ENCODE measurements at places on chromosomes 1 and 21.

DNA sequence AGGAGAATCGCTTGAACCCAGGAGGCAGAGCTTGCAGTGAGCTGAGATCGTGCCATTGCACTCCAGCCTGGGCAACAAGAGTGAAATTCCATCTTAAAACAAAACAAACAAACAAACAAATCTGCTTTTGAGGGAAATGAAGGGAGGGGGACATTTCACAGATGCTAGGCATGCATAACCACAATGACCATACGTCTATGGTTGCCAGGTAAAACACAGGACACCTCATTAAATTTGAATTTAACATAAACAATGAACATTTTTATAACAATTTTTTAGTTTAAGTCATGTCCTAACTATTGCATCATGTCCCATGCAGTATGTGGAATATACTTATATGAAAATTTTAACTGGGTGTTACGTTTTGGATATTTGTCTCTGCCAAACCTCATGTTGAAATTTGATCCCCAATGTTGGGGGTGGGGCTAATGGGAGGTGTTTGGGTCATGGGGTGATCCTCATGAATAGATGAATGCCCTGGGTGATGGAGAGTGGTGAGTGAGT, 31.0 kb upstream of the ZBTB18 start:
- H3K4me1 ChIP-seq: no peaks in the 10 kb centered on the region
- H3K36me3 ChIP-seq: no peaks in the 10 kb centered on the region
- peaks cover 6% of the 10 kb centered on the region for H3K27me3 ChIP-seq
- no peak overlapping the region for H3K27ac ChIP-seq

- DNase-seq: no peak
- H3K4me3 ChIP-seq: no peak overlapping the region
- H3K27me3 ChIP-seq: peaks cover 4% of the 10 kb centered on the region
- H3K27ac ChIP-seq: no peak overlapping the region
Observed at GRCh38 chr1:232416026-232416568, 213.8 kb downstream of the SIPA1L2 start.

DNA sequence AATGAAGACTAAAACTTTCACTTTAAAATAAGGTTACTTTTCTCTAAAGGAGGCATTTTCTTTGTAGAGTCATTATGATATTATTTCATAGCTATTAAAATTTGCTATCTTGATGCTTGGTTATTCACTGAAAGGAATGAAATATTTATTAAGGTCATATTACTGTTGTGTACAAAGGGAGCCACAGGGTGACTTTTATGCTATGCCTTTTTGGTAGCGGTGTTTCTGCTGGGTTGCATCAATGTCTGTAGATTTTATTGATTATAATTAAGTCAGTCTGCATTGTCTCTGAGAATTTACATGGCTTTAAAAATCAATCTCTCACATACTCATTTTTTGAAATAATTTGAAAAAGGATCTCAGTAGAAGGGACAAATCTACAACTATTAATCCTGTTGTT, 84.9 kb downstream of the NFIA start:
- H3K4me3 ChIP-seq: no peak overlapping the region
- no peaks in the 10 kb centered on the region for H3K27me3 ChIP-seq
- H3K27ac ChIP-seq: no peak overlapping the region
- DNase-seq: no peak
- H3K36me3 ChIP-seq: no peaks in the 10 kb centered on the region
- H3K4me1 ChIP-seq: no peaks in the 10 kb centered on the region

DNA sequence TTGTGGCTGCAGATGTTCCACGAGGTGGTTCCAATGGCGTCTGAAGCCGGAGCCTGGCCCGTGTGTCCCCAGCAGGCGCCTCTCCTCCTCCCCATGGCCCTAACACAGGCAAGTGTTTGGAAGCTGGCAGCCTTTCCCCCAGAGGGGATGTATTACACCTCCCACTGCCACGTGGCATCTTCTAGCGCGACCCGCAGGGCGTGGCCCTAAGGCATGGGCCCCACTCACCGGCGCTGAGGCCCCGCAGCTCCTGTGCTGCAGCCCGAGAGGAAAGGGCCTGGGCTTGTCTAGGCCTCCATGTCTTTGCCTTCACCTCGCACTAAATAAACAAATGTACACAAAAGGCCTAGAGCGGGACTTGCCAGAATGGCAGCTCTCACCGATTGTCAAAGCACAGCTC, 37.9 kb downstream of the SLC66A1 start:
- no peaks in the 10 kb centered on the region for H3K27me3 ChIP-seq
- no peak for DNase-seq
- no peaks in the 10 kb centered on the region for H3K4me1 ChIP-seq

- no peak for DNase-seq
- no peaks in the 10 kb centered on the region for H3K27me3 ChIP-seq
- H3K36me3 ChIP-seq: peaks cover 10% of the 10 kb centered on the region
- peaks cover 4% of the 10 kb centered on the region for H3K4me1 ChIP-seq
Observed at GRCh38 chr1:27789540-27790041, 16.6 kb downstream of the STX12 start.

GRCh38 chr1:46513536-46513935, 23.9 kb downstream of the DMBX1 start:
- no peaks in the 10 kb centered on the region for H3K36me3 ChIP-seq
- H3K4me1 ChIP-seq: no peaks in the 10 kb centered on the region
- no peak overlapping the region for H3K27ac ChIP-seq

GRCh38 chr1:55696181-55696754, 481.1 kb upstream of the USP24 start:
- H3K4me1 ChIP-seq: no peaks in the 10 kb centered on the region
- no peaks in the 10 kb centered on the region for H3K36me3 ChIP-seq
- DNase-seq: no peak
- H3K4me3 ChIP-seq: no peak overlapping the region

DNA sequence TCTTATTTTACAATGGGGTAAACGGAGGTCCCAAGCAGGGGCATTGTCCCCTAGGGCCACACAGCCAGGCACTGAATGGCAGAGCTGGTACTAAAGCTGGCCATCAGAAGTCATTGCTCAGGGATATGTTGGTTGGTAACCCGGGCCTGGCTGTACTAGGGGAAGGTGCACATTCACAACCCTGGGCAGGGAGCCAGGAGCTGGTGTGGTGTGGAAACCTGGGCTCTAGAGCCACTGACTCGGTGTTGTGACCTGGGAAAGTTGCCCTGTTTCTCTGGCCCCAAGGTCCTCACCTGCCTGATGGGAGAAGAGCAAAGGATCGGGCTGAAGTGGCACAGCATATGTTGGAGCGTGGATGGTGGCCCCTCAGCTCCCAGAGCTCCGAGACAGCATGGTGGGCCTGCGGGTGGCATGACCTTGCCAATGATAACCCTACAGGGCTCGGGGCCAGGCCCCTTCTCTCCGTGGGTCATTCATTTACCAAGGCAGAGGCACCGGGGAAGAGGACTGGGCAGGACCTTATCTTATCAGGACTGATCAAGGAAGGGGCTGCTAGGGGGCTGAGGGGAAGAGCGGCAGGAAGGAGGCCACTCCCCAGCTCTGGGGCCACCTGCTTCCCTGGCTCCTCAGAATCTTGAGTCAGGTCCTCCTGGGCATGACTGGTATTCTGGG, 274.1 kb downstream of the TRABD2B start:
- H3K4me3 ChIP-seq: no peak overlapping the region
- H3K27me3 ChIP-seq: peaks cover 67% of the 10 kb centered on the region
- peaks cover 5% of the 10 kb centered on the region for H3K4me1 ChIP-seq
- no peak for DNase-seq
- H3K27ac ChIP-seq: no peak overlapping the region
- no peaks in the 10 kb centered on the region for H3K36me3 ChIP-seq

DNA sequence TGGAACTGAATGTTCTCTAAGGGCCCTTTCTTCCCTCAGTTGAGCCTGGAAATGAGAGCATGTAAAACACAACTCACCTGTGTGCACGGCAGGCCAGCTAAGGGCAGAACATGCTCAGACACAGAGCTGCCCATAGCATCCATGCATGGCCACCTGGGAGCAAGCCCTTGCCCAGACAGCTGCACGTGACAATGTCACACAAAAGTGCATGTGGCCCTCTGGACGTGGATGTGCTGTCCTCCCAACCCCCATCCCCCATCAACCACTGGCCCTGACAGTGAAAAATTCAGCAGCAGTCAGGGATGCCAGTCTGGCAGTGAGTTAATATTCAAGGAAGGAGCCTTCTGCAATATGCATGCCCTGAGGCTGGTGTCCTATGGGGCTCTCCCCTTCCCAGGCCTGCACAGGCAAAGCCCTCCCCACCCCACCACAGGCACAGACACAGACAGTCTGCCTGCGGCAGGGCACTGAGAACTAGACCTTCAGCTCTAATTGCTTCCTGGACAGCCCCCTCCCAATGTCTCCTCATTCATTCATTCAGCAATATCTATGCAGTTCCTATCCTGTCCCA, 14.6 kb upstream of the COL16A1 start:
- H3K36me3 ChIP-seq: no peaks in the 10 kb centered on the region
- H3K4me3 ChIP-seq: no peak overlapping the region
- peaks cover 48% of the 10 kb centered on the region for H3K27me3 ChIP-seq
- H3K4me1 ChIP-seq: peaks cover 10% of the 10 kb centered on the region
- no peak for DNase-seq
- no peak overlapping the region for H3K27ac ChIP-seq

GRCh38 chr1:157438146-157438545, 114.2 kb downstream of the FCRL5 start:
- H3K27ac ChIP-seq: no peak overlapping the region
- peaks cover 18% of the 10 kb centered on the region for H3K27me3 ChIP-seq
- H3K4me1 ChIP-seq: no peaks in the 10 kb centered on the region
- H3K36me3 ChIP-seq: no peaks in the 10 kb centered on the region
- no peak for DNase-seq
- H3K4me3 ChIP-seq: no peak overlapping the region

DNA sequence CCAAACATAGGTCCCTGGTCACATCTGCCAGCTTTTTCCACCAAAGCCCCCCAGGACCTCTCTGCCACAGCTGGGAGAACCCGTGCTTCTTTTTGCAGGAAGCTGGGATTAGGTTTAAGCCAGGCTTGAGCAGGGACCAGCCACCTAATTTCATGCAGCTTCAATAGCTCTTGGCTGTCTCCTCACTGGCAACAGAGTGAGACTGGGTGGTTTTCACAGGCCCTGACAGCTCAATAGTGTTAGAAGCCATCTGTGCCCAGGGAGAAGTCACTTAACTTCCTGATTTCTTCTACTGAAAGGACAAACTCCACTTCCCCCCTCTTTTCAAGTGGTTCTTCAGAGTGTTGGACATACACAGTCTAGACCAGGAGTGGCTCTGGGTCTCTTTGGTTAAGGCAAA, 20.4 kb upstream of the SRSF4 start:
- H3K4me3 ChIP-seq: no peak overlapping the region
- H3K4me1 ChIP-seq: peaks cover 10% of the 10 kb centered on the region
- no peak overlapping the region for H3K27ac ChIP-seq
